ENCODE measurements at places on chromosomes 2 and 18.

GRCh38 chr2:72851333-72851732 lies 25.5 kb upstream of the EXOC6B start:
- DNase-seq, result peak; percentile 32

GRCh38 chr2:239949537-239949936 lies 75.6 kb downstream of the NDUFA10 start:
- DNase-seq, result no peak

DNA sequence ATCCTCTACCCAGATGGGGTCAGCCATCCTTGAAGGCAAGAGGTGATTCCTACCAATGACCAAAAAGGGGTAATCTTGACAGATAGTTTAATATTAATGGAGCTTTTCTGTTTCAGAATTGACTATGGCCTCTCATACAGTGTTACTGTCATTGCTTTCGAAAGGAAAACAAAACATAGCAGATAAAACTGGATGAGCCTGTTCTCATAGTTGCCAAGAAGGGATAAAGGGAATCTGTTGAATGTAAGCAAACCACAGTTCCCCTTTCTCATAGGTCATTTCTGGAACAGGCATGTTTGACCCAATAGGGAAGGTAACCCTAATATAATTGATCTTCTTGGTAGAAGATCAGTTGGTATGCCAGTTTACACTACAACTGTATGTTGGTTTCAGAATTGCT lies 1.6 kb downstream of the RAB27B start:
- DNase-seq, result peak; percentile 33

DNA sequence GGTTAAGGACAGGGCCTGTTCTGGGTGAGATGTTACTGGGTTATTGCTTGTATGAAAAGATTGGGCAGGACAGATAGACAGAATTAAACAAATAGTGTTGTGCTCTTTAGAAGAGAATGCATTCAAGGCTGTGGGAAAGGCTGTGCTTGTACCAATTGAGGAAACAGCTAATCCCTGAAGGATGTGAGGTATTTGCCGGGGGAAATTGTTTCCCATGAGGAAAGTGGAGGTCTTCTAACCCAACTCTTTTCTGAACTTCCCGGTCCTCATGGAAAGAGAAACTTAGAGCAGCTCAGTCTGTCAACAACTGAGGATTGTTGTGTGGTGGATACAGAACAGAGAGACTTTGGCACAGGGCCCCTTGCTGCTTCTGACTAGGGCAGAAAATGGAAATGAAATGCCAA lies 9.5 kb downstream of the SLC1A4 start:
- DNase-seq, result peak; percentile 54

- no peak for DNase-seq
Measured at GRCh38 chr2:225122583-225123486, 80.6 kb upstream of the DOCK10 start.

DNA sequence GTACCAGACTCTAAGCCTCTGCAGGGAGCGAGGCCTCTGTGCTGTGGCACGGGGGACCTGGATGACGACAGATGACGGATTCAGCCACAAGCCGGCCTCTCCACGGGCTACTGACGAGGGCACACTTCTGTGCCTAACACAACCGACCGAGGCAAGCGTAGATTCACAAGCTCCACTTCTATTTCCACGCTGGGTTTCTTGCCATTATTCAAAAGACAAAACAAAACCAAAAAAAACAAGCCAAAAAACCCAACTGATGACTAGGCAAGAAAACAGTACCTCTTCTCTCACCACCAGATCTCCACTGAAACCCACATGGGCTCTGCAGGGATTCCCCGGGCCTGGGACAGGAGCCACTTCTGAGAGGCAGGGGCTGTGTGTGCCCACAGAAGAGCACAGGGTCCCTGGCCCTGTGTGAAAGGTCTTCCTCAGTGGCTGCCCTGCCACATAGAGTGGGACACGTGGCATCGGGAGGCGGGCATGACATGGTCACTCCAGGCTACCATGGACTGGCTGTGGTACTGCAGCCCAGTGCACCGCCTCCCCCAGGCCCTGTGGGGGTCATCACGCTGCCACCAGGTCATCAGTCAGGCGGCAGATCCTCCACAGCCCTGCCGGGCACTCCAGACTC lies 254.7 kb downstream of the HDAC4 start:
- no peak for DNase-seq

DNA sequence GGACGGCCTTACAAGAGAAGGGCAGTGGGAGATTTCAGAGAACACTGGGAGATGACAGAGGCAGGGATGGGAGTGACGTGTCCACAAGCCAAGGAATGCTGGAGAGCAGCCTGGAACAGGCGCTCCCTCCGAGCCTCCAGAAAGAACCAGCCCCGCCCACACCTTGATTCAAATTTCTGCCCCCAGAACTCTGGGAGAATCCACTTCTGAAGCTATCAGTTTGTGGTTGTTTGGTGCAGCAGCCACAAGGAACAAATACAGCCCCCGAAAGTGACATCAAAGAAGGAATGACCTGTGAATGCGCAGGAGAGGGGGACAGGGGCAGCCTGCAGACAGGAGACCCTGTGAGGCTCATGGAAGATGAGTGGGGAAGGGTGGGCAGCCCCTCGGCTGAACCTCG lies 67.3 kb downstream of the TWIST2 start:
- DNase-seq, result no peak

DNA sequence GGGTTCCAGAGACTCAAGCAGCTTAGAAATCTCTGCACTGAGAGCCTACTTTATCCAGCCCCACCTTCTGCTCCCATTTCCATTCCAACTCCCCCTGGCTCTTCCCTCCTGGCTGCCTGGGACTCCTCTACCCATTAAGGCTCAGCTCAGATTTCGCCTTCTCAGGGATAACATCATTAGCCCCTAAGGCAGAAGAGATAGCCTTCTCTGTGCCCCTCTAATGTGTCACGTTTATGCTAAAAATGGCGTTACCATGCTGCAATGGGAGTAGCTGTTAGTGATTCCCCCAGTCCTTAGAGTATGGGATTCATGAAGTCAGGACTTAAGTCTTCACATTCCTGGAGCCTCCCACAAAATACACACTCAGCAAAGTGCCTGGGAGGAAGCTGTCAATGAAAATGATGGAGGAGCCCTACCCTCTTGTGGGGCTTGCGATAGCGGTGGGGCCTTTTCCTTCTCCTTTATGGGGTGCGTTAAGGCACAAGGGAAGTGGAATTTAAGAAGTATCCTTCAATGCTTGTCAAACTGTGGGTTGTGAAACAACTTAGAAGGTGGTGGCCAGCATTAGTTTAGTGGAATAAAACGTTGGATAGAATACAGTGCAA lies 144.7 kb upstream of the COPS8 start:
- DNase-seq, result no peak

- DNase-seq, result peak; percentile 55
Measured at GRCh38 chr2:189783451-189783926, 650 bp downstream of the ORMDL1 start.

DNA sequence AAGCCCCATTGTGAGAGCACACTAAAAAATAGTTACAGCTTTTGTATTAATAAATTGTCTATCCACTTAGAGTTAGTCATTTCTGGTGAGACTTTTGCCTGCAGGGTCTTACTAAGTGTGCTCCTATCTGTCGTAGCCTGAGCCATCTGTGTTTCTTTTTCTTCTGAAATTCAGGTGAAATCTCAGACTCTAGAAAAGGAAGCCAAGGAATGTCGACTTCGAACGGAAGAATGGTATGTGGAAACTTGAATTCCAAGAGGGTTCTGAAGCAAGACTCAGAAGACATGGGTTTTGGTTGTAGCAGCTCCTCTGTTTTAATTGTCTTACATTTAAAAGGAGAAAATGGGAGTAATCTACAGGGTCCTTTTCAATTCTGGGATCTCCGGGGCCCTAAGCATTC lies 70.0 kb upstream of the STON1 start:
- no peak for DNase-seq

- DNase-seq, result no peak
Measured at GRCh38 chr2:48767330-48767729, 11.8 kb upstream of the LHCGR start.

DNA sequence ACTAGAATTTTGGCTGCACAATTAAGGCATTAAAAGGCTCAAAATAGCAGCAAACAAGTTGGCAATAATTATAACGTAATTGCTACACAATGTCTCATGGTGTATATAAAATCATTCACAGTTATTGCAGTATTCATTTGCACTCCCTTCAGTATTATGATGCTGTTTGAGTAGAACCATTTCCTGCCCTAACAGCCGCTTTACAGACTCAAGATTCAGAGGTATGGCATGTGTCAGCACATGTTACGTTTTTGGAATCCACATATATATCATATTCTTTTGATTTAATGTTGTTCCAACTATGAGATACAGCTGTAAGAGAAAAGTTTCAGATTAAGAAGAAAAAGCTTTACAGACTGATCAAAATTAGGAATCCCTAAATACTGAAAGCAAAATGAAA lies 56.3 kb upstream of the NCKAP5 start:
- no peak for DNase-seq

Measured in umbilical cord (tissue), 2 donors.